Tibial nerve (tissue), 4 donors: ENCODE measurements at places on chromosomes 1 and 21. TPM values are rescaled to one million over a fixed set of nuclear protein-coding genes. Genes with fewer than 3 reads are reported as not detected.

GRCh38 chr1:170012920-170013319 lies 61.6 kb downstream of the KIFAP3 start:
- H3K27me3 ChIP-seq, result no peaks in the 10 kb centered on the region
- no peak overlapping the region for H3K4me3 ChIP-seq
- no peaks in the 10 kb centered on the region for H3K36me3 ChIP-seq

- no peaks in the 10 kb centered on the region for H3K4me1 ChIP-seq
- H3K36me3 ChIP-seq, result no peaks in the 10 kb centered on the region
- H3K27ac ChIP-seq, result no peak overlapping the region
- H3K4me3 ChIP-seq, result no peak overlapping the region
- peak; percentile 16 for DNase-seq
These were observed 151.2 kb downstream of the DMRTA2 start for GRCh38 chr1:50271968-50272578.

- no peak for DNase-seq
- no peak overlapping the region for H3K27ac ChIP-seq
- H3K4me1 ChIP-seq, result no peaks in the 10 kb centered on the region
These were observed 7.6 kb upstream of the SPRR2F start for GRCh38 chr1:153120945-153121344.

DNA sequence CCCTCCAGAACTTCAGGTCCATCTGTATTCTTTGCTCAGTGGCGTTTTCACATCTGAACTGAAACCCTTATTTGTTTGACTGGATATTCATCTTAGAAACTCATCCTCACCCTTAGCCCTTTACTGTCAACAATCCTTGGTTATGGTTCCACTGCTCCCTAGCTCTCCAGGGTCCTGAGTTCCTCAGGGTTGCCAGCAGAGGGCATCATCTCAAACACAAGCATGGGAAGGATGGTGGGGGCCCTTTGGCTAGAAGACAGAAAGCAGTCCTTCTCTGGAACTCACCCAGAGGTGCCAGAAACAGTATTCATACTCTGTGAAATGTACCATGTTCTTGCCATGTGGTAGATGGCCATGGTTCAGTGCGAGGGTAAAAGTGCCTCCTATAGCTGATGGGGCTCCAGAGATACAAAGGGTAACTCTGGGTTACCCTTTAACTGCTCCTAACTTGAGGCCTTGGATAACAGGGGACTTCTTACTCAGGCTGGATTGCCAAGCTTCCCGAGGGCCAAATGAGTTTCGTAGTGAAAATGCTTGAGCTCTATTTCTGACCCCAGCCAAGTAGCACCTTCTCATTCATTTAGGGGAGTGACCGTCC lies 11.3 kb downstream of the NCSTN start:
- no peak overlapping the region for H3K27ac ChIP-seq
- H3K27me3 ChIP-seq, result no peaks in the 10 kb centered on the region
- H3K4me1 ChIP-seq, result no peaks in the 10 kb centered on the region
- peaks cover 98% of the 10 kb centered on the region for H3K36me3 ChIP-seq
- no peak overlapping the region for H3K4me3 ChIP-seq

GRCh38 chr1:173020138-173020750 lies 30.5 kb downstream of the TNFSF18 start:
- no peaks in the 10 kb centered on the region for H3K36me3 ChIP-seq
- no peak overlapping the region for H3K27ac ChIP-seq
- no peaks in the 10 kb centered on the region for H3K27me3 ChIP-seq
- no peak for DNase-seq

DNA sequence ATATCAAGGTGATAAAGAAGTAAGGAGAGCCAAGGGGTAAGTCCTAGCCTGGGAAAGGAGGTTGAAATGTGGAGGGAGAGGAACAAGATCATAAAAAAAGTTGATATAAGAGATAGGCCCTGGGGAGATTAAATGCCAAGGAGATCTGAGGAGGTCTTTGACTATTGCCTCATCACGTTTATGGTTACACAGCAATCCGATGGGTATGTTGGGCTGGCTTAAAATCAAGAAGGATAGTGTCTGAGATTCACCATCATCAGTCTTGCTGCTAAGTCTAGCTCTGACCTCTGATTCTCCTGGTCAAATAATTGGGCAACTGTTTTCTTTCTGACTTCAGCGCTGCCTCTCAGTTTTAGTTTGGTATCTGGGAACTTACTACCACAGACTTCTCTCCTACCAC lies 416.3 kb downstream of the GPATCH2 start:
- H3K4me3 ChIP-seq, result no peak overlapping the region
- no peaks in the 10 kb centered on the region for H3K27me3 ChIP-seq
- no peak overlapping the region for H3K27ac ChIP-seq
- no peak for DNase-seq
- H3K36me3 ChIP-seq, result no peaks in the 10 kb centered on the region

- H3K4me1 ChIP-seq, result no peaks in the 10 kb centered on the region
- no peak for DNase-seq
- no peak overlapping the region for H3K4me3 ChIP-seq
- no peak overlapping the region for H3K27ac ChIP-seq
These were observed 7.2 kb downstream of the C1orf115 start for GRCh38 chr1:220697326-220697725.

- H3K36me3 ChIP-seq, result no peaks in the 10 kb centered on the region
- no peaks in the 10 kb centered on the region for H3K4me1 ChIP-seq
- no peak overlapping the region for H3K27ac ChIP-seq
- no peak for DNase-seq
- H3K4me3 ChIP-seq, result no peak overlapping the region
These were observed 529.5 kb downstream of the COL11A1 start for GRCh38 chr1:102578804-102579203.

- no peak overlapping the region for H3K27ac ChIP-seq
- peaks cover 32% of the 10 kb centered on the region for H3K36me3 ChIP-seq
- H3K4me3 ChIP-seq, result no peak overlapping the region
- no peaks in the 10 kb centered on the region for H3K4me1 ChIP-seq
These were observed 24.3 kb upstream of the LSS start for GRCh38 chr21:46252840-46253239.

DNA sequence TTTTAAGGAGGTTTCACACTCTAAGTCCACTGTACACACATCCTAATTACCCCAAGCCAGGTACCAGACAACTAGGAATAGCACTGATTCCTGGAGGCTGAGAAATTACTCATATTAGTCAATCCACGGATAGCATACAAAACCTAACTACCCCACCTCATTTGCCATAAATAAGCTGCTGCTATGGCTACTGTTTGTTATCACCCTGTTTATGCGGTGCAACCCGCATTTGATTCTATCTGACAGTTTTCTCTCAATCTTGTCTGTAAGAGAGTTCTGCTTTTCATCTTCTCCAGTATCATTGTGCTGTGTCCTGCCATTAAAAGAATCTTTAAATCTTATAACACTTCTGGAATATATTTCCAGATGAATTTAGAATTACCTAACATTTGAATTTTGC lies 1496.5 kb downstream of the PLA2G4A start:
- H3K36me3 ChIP-seq, result no peaks in the 10 kb centered on the region
- H3K27ac ChIP-seq, result no peak overlapping the region

- no peaks in the 10 kb centered on the region for H3K36me3 ChIP-seq
- no peak within 1 kb of the TSS for H3K27ac ChIP-seq
- H3K4me3 ChIP-seq, result peak within 1 kb of the TSS; percentile 34
- peaks cover 74% of the 10 kb centered on the region for H3K27me3 ChIP-seq
- peaks cover 34% of the 10 kb centered on the region for H3K4me1 ChIP-seq
- DNase-seq, result no peak
These were observed at the start of gene TNFRSF18 for GRCh38 chr1:1206376-1206965. Gene TNFRSF18, minus strand, starts transcription at chr1:1206592. Its CDS starts 21 bp downstream, at chr1:1206571.

DNA sequence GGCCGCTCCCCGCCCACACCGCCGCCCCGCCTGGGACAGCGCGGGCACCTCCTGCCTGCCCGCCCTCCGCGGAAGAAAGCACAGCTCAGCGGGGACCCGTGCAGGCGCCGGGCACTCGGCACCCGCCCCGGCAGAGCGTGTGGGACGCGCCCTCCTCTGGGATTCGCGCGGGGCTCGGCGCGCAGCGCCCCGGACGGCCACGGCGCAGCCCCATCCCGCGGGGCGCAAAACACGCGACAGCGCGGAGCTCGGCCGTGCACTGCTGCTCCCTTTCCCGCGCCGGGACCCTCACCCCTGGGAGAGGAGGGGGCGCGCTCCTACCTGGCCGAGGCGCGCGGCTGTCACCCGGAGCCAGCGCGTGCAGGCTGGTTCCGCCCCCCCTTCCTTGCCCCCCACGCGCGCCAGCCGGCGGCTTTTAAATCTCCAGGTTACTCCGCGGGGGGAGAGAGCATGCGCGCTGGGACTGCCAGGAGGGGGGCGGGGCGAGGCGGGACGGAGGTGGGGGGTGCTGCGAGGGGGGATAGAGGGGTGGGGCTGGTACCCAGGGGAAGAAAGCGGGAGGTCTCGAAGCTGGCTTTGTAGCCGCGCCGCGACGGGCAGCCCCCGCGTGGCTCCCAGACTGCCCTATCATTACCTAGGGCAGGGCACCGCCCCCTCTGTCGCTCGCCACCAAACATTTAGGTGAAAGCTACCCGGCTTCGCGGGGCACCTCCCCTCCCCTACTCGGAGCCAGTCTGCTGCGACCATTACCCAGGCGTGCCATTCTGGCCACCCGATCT lies at the start of gene SLC45A3:
SLC45A3 (minus strand) TSS at position 437 of the 779 bp plus-strand sequence. CDS start 15,853 bp downstream, outside the sequence.
- peak within 1 kb of the TSS; percentile 34 for H3K27ac ChIP-seq
- DNase-seq, result no peak
- H3K27me3 ChIP-seq, result no peaks in the 10 kb centered on the region
- H3K36me3 ChIP-seq, result no peaks in the 10 kb centered on the region
- H3K4me3 ChIP-seq, result peak within 1 kb of the TSS; percentile 71

- H3K4me3 ChIP-seq, result no peak overlapping the region
- no peaks in the 10 kb centered on the region for H3K36me3 ChIP-seq
- DNase-seq, result no peak
- no peak overlapping the region for H3K27ac ChIP-seq
These were observed 148.6 kb upstream of the ETV3 start for GRCh38 chr1:157286646-157287420.

DNA sequence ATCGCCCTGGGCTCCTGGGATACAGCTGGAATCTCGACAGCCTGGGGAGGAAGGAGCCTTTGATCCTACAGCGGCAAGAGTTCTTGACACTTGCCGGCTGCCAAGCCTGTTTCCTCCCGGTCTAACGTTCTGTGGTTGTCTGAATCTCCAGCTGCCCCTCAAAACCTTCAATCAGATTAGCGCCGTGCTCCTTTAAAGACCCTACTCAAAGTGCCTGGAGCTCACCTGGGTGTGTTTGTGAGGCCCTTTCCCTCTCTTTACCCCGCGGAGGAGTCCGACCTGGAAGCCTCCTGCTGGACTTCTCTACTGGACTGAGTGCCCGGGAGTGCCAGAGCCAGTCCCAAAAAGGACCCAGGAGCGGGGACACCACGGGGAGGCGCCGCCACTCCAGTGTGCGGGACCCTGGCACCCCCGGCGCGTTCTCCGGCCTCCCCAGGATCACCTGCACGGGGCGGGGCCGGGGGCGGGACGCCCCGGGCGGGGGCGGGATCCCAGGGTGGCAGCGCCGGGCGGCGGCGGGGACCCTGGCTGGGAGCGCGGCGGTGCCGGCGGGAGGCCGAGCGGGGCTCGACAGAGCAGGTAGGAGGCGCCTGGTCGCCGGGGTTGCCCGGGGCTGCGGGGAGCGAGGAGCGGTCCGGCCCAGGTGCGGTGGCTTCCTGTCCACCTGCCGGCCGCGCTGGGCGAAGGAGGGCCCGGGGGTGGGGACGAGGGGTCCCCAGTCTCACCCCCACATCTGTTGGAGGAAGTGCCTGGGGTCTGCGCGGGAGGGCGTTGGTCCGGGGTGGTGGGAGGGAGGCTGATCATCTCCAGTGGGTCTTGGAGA lies at the start of gene NCMAP:
NCMAP (plus strand) TSS at position 497 of the 823 bp plus-strand sequence. CDS start 39,344 bp downstream, outside the sequence.
- H3K4me3 ChIP-seq, result no peak within 1 kb of the TSS
- no peaks in the 10 kb centered on the region for H3K27me3 ChIP-seq
- no peaks in the 10 kb centered on the region for H3K4me1 ChIP-seq

GRCh38 chr1:212700892-212701819 lies 1.5 kb upstream of the BATF3 start:
- peak; percentile 57 for DNase-seq
- peaks cover 11% of the 10 kb centered on the region for H3K4me1 ChIP-seq
- H3K4me3 ChIP-seq, result peak overlapping the region; percentile 57
- H3K36me3 ChIP-seq, result no peaks in the 10 kb centered on the region
- H3K27me3 ChIP-seq, result no peaks in the 10 kb centered on the region

DNA sequence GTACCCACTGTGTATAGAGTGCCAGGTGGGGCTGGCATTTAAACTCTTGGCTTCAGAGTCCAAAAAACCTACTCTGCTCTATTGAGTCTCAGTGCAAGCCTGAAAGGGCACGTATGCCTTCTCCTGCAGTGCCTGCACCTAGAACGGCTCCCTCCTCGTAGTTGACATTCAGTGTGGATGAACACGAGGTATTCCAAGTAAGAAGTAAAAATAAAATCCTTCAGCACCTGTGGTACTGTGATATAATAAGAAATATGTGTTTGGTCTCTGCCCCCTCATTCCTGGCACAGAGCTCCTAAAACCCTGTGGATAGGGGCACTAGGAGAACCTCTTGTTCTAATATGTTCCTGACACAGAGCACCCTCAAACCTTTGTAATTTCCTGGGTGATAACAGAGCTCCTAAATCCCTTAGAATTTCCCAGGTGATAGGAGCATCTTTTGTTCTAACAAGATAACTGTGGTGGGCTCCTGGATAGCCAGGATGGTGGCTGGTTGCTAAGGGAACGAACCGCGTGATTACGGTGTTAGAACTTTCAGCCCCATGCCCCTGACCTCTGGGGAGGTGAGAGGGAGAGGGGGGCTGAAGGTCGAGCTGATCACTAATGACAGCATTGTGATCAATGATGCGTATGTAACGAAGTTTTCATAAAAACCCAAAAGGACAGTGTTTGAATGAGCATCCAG lies 16.8 kb downstream of the UCK2 start:
- no peaks in the 10 kb centered on the region for H3K36me3 ChIP-seq
- H3K4me3 ChIP-seq, result no peak overlapping the region
- H3K27me3 ChIP-seq, result no peaks in the 10 kb centered on the region
- no peak overlapping the region for H3K27ac ChIP-seq
- no peak for DNase-seq

DNA sequence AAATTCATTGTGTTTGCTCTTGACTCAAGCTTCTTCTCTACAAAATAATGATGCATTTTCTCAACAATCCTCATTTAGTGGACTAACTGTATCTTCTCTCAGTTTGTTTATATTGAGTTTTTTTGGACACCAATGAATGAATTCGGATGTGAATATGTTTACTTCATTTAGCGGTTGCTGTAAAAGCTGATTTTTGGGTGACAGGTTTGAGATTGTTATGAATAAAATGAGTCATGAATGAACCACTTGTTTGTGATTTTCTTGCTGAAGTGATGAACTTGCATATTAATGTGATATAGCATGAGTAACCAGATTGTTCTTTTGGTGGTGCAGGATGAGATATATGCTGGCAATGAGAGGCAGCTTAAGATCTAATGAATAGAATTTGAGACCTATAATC lies 3.1 kb downstream of the DNM3 start:
- no peaks in the 10 kb centered on the region for H3K27me3 ChIP-seq
- no peaks in the 10 kb centered on the region for H3K36me3 ChIP-seq
- no peaks in the 10 kb centered on the region for H3K4me1 ChIP-seq
- no peak for DNase-seq
- H3K27ac ChIP-seq, result no peak overlapping the region

PRKAA2 gene
- total RNA-seq, result 7.8 TPM

SYTL1 gene
- total RNA-seq, result 2.7 TPM

TMED5 gene
- 80.4 TPM for total RNA-seq

S100A4 gene
- total RNA-seq, result 398 TPM

TDRD5 gene
- total RNA-seq, result not detected

GSTM1 gene
- total RNA-seq, result not detected

SPRR2A gene
- total RNA-seq, result not detected
